ENCODE measurements at places on chromosomes 1 and 21.

GRCh38 chr1:209607795-209608178 is 24.3 kb downstream of the CAMK1G start:
- DNase-seq, result no peak

DNA sequence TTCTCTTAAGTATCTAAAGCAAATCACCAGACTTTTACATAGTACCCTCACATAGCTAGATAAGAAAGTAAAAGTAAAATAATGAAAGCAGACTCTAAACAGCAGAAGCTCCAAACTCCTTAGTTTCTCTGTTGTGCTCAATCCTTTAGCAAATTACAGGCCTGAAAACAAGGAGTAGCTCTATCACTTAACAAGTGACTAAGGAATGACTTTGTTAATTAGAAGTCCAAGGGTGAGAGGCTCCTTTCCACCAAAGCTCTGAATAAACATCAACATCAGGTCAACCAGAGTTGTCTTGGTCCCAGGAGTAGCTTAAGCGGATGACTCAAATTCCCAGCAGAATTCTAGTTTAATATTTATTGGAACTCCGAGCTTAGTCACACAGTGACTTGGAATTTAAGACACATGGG is 5.9 kb downstream of the NRIP1 start:
- peak; percentile 52 for DNase-seq

DNA sequence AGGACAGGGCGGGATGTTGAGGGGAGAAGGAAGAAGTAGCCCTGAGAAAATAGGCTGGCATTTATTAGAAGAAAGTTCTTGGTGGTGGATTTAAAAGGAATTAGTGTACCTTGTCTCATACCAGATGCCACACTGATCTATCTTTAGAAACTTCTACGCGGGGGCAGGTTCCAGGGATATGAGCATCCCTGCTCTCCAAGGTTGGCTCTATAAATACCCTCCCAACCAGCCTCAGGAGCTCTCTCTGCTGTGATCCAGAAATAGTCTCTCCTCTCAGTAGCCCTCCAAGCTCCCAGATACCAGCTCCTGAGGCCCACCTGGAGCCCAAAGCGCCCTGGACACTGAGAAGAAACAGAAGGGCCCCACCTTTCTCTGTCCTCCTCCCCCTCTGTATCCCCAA is 128.3 kb upstream of the TNR start:
- DNase-seq, result no peak

DNA sequence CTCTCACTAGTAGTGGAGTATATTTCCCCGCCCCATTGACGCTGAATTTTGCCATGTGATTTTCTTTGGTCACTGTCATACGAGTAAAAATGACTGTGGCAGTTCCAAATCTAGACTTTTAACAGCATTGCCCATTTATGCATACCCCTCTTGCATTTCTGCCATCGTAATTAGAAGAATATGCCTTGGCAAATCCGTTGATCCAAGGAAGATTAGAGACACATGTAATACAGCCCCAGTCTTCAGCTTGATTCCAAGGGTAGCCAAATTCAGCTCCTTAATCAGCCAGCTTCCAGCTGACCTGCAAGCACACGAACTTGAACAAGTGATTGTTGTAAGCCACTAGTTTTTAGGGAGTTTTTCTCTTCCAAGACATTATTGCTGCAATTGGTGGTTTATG is 290.3 kb upstream of the ADAMTS5 start:
- no peak for DNase-seq

DNA sequence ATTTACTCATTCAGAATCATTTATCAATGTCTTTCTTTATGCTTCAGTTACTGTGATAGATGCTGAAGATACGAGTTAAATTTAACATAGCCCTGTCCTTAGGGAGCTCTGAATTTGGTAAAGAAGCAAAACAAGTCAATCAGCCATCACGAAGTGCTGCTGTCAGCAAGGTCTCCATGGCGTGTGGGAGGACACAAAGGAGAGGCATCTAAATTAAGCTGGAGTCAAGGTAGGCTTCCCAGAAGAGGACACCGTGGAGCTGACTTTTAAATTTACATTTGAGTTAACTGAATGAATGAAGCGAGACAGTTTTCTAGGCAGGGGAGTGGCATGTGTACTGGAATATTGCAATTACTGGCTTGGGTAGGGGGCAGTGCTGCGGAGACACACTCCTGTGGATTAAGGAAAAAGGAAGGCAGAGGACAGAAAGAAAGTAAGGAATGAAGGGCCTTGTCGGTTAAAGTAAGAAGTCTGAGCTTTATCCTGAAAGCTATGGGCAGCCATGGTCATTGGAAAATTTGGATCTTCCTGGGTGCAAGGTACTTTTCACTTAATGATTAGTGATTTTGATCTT is 41.3 kb upstream of the C1orf87 start:
- no peak for DNase-seq

DNA sequence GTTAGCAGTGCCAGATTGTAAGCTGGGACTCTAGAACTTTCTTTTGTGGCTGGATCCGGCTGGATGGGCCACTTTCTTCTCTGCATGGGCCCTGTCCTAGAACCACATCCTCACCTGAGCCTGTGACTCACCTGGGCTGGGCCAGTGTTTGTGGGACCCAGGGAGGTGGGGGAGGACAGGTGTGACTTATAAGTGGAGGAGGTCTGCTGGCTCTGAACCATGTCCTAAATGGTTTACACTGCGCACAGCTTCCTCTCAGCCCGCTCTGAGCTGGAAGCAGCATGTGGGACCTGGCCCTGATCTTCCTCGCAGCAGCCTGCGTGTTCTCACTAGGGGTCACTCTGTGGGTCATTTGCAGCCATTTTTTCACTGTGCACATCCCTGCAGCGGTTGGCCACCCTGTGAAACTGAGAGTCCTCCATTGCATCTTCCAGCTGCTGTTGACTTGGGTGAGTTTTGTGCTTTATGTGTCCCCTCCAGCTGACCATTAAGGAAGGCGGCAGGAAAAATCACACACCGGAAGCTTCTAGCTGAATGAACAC is at the start of gene AADACL3:
Gene AADACL3, plus strand, starts transcription at position 215 of the 542 bp plus-strand sequence. Its CDS starts 67 bp downstream, at position 282.
- DNase-seq, result no peak

GRCh38 chr1:100510451-100510850 is 27.5 kb upstream of the GPR88 start:
- no peak for DNase-seq

- no peak for DNase-seq
These were observed 754.6 kb downstream of the MRPL39 start for GRCh38 chr21:24852610-24853195.

GRCh38 chr21:14751602-14752344 is 205.7 kb upstream of the SAMSN1 start:
- no peak for DNase-seq

GRCh38 chr1:202687370-202687769 is 22.9 kb downstream of the SYT2 start:
- DNase-seq, result no peak

DNA sequence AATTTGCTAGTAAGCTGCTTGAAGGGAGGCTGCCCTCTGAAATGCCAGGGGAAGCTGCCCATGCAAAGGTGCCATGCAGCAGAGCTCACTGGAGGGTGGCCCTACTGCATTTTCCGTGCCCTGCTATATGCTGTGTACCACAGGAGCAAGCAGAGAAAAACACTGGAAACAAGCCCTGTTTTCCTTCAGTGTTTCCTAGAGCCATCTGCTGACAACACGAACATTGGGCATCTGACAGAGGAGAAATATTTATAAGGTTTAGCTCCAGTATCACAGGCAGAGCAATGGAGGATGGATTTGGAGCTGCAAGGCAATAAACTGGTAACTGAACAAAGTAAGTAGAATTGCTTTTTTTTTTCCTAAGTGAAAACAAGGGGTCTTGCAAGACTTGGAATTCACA is 198.4 kb downstream of the USP25 start:
- DNase-seq, result no peak

DNA sequence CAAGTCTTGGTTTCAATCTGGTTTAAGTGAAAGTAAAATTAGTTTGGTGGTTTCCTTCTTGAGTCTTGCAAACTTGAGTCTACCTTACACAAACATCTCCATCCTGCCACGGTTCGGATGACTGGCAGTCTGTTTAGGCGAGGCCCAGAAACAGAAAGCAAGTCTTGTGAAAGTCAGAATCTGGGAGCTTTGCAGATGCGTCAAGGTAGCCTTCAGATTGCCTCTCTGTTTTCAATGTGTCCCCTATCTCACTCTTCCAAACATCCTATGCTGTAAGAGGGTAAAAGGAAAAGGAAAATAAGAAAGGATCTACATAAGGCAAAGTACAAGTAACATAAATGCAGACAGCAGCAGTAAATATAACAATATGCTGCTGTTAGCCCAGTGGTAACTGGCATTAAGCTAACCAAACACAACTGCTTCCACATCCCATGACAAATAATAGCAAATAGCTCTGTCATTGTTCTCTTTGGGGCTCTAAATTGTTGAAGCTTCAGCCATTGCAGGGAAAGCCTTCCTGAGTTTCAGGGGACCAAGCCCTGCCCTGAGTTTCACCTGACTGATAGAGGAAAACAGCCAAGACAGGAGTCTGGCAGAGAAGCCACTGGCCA is 26.2 kb upstream of the C1orf105 start:
- peak; percentile 73 for DNase-seq

GRCh38 chr1:240342251-240342625 is 250.6 kb downstream of the FMN2 start:
- peak; percentile 33 for DNase-seq

DNA sequence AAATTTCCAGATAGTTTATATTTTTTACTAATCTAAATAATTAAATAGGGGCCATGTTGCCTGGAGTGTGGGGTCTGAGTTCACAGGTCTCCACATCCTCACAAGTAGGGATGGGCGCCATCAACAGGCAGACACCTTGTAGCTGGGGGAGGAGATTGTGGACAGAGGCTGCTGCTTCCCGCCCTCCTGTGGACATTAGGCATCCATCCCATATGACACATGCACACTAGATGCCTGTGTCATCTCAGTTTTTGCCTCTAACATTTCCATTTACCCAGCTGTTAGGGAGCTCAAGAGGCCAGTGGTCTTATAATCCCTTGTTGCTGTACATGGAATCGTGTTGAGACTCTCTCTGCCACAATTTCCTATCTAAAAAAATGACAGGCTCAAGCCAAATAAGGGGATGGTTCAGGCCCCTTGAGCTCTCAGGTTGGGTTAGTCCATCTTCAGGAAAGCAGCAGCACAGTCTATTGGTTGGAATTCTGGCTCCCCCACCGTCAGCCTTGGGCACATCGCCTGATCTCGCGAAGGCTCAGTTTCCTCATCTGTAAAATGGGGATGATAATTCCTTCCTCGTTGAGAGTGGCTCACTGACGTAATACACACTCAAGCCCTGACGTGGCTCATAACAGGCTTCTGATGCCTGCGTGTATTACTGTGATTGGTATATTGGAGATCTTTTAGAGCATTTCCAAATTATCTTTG is 13.6 kb downstream of the LHX4 start:
- no peak for DNase-seq

DNA sequence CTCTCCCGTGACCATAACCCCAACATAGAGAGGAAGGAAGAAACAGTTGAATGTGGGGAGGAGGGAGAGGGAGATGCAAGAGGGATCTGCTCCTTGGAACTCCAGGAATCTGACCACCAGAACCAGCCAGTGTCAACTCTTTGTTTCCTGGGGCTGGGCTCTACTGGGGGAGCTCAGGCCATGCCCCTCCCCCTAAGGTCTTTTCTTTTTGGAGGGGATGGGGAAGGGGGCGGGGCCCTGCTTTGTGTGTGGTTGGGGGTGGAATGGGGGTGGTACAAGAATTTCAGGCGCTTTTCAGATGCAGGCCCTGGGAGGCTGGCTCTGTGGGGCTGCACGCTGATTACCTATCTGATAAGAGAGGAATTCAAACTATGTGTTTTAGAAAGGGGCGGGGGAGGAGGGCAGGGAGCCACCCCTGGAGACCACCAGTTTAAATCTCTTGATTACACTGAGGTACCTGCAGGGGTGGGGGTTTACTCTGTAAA is 8.3 kb downstream of the LIN28A start:
- DNase-seq, result peak; percentile 62

- DNase-seq, result no peak
These were observed 166.1 kb downstream of the HIVEP3 start for GRCh38 chr1:41752514-41753170.

GRCh38 chr1:960363-961131 is at the start of gene KLHL17:
KLHL17 (plus strand) TSS chr1:960584; CDS start chr1:960694, 110 bp downstream.
- peak; percentile 45 for DNase-seq

DNA sequence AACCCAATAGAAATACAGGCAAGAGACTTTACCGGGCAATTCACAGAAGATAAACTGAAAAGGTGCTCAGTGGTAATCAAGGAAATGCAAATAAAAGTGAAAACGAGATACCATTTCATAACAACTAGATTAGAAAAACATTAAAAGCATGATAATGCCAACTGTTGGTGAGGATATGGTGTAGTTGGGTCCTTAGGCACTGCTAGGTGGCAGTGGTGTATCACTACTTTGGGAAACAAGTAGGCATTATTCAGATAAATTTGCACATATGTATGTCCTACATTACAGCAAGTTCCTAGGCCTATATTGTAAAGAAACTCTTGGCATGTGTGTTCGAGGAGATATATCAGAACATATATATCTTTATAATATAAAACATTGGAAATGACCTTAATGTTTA is 31.0 kb downstream of the AZIN2 start:
- peak; percentile 54 for DNase-seq

- no peak for DNase-seq
These were observed 35.5 kb downstream of the USH2A start for GRCh38 chr1:216387782-216388181.
